NCI-H510A treated with DMSO at 0.1 percent for 48 hours (cell line): ENCODE measurements at places on chromosomes 1 and 21.

GRCh38 chr21:38173276-38174035 lies 83.3 kb upstream of the KCNJ15 start:
- DNase-seq, result no peak

DNA sequence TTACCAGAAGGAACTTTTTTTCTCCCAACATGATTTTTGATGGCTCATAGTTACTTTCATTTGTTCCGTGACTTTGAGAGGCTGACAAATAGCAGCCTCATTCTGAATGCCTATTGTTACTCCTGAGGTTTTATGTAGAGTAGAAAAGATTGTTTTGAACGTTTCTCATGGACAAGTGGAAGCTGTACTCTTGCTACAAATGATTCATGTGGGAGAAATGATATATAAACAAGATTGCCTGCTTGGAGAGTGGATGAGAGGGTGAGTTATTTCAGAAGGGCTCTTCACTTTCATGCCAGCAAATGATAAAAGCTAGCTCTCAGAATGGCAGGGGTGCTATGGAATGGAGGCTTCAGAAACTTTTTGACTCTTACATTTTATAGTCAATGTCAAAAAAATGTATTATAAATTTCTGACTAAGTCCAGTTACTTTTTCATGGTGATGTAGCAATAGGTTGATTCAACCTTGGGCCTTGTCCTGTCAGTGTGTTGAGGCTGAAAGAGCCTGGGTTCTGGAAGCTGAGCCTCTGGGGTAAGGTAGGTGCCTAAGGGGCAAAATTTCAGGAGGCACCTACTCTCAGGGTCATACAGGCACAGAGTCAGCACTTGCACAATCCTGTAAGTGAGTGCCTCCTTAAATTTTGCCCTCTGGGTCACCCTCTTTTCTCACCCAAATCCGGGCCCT lies 19.4 kb downstream of the JUN start:
- DNase-seq, result peak; percentile 76

- DNase-seq, result no peak
Observed at GRCh38 chr1:87338566-87338965, 9.9 kb downstream of the LMO4 start.

DNA sequence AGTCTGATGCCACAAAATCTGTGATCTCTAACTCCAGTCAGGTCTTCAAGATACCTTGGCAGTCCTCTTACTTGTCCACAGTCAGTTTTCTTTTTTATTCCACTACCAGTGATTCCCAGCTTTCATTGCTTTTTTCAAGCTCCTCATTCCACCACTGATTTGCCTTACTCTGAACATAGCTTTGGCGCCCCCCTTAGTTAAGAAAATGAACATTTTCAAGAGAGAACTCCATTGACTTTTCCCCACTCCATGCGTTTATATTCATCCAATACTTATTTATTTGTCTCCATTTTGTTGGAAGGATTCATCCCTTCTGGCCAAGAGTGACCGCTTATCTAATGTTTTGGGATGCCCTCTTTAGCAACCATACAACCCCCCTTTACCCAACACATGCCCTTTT lies 33.9 kb upstream of the IPO9 start:
- no peak for DNase-seq

GRCh38 chr1:70915258-70916033 lies 132.2 kb downstream of the PTGER3 start:
- no peak for DNase-seq

DNA sequence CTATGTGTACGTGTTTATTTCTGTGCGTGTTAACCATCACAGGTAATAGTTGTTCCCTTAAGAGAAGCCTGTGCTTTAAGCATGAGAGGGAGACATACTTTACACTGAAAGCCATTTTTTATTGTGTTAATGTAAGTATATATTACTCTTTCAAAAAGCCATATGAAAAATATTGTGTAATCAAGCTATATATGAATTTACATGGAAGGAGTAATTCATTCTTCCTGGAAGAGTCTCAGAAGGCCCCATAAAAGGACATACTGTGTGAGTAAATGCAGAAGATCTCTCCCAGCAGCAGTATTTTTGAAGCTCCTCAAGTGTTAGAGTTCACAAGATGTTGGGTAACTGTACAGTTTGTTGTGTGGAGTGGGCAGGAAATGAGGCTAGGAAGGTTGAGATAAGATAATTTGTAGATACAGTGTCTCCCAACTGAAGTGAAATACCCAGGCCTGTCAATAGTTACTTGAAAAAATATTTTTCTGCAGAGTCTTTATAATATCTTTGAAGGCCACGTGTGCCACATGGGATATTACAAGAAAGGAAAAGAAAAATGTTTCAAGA lies 138.3 kb downstream of the PTGER3 start:
- DNase-seq, result no peak

GRCh38 chr1:38700077-38700470 lies 159.5 kb downstream of the RRAGC start:
- no peak for DNase-seq
